T1000 (cell line): ENCODE measurements at places on chromosomes 2 and 18.

DNA sequence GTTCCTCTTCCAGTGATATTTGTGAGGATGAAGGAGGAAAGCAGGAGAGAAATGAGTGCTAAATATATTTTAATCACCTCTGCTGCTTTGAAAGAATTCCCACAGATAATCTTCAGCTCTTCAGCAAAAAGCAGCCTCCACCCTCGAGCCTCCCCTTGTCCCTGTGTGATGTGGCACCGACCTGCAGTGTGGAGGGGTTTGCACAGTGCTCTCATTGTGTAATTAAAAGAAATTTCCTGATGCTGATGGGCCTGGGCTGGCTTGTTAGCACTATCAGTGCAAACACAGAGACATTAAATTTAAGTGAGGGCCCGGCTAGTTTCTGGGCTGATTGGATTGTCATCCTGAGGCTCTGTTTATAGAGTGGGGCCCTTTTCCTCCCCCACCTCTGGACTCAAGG, 53.4 kb downstream of the KIF5C start:
- no peak for DNase-seq

DNA sequence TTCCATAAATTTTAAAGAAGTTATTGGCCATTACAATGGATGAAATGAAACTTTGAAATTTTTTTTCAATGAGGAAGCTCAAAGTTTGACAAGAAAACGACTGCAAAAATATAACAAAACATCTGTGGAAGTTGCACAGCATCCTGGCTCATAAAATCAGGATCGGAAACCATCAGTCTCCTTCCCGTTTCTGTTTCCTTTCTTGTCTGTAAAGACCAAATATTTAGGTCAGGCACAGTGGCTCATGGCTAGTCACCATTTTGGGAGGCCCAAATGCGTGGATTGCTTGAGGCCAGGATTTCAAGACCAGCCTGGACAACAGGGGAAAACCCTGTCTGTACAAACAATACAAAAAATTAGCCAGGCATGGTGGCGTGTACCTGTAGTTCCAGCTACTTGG, 27.6 kb upstream of the SSB start:
- no peak for DNase-seq

DNA sequence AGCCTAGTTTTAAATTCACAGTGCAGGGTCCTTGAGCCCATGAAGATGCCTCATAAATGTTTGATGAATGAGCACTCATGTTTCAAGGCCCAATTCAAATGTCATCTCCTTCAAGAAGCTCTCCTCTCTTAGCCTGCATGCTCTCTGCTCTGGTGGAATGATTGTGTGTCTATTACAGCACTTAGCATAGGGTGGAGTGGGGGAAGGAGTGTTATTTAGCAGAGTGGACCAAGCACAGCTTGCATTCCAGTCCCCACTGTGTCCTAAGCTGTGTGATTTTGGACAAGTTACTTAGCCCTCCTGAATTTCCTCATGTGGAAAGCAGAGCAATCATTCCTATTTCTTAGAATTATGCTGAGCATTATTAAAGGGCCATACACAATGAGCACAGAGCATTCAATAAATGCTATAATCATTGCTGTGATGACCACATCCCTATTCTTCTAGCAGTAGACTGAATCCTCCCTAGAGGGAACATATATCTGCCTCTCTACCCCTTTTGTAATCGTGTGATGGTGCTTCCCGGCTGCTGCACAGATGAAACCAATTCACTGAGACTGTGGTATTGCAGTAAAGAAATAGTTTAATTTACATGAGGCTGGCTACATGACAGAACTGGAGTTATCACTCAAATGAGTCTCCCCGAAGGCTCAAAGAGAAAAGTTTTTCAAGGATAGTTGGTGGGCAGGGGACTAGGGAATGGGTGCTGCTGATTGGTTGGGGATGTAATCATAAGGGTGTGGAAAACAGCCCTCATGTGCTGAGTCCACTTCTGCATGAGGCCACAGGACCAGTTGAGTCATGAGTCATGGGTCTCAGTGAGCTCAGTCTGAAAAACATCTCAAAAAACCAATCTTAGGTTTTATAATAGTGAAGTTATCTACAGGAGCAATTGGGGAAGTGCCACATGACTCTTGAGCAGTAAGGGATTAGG, 173.4 kb upstream of the NDUFV2 start:
- DNase-seq: no peak

DNA sequence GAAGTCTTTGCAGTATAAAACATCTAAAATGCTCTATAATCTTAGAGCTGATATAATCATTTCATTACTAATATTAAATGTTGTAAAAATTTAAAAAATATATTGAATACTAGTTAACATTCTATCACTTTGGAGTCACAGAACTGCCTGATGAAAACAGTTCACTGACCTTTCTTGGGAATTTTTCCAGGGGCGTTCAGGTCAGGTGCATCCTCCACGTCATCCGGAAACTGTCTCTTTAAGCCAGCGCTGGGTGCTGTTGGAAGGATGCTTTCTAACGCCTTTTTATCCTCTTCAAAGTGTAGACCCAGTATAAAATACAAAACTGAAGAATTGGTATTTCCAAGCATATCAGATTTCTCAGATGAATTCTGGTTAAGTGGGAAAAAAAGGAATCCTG, 22.8 kb downstream of the LONRF2 start:
- no peak for DNase-seq

- DNase-seq: no peak
These were observed 54.3 kb upstream of the RMDN2 start for GRCh38 chr2:37870829-37871228.

DNA sequence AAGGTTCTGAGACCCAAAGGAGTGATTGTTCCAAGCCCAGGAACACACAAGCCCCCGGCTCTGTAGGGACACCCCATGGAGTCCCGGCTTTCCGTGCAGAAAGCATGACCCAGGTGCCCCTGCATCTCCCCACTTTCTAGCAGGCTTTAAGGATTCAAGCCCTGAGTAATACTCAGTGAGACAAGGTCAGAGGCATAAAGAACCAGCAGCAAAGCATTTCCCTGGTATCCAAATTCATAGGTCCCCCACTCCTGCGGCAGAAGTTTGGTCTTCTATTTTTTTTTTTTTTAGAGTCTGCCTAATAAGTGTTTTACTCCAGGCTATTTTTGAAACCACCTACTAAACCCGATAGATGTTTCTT, 16.3 kb downstream of the TSHZ1 start:
- DNase-seq: no peak

GRCh38 chr2:43467891-43468290, 127.9 kb downstream of the THADA start:
- no peak for DNase-seq

GRCh38 chr2:85230679-85231467, 96.9 kb downstream of the TGOLN2 start:
- no peak for DNase-seq

DNA sequence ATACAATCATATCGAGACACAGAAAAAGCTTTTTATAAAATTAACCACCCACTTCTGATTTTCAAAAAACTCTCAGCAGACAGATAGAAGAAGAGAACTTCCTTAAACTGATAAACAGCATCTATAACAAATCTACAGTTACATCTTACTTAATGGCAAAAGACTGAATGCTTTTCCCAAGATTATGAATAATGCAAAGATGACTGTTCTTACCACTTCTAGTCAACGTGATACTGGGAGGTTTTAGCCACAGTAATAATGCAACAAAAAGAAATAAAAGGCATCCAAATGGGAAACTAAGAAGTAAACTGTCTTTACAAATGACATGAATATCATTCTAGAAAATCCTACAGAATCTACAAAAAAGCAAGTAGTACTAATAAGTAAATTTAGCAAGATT, 58.0 kb upstream of the TMEM247 start:
- no peak for DNase-seq

- no peak for DNase-seq
These were observed 25.5 kb upstream of the LRRC30 start for GRCh38 chr18:7205346-7205745.

GRCh38 chr2:108927936-108928659, 60.9 kb downstream of the EDAR start:
- peak; percentile 13 for DNase-seq

DNA sequence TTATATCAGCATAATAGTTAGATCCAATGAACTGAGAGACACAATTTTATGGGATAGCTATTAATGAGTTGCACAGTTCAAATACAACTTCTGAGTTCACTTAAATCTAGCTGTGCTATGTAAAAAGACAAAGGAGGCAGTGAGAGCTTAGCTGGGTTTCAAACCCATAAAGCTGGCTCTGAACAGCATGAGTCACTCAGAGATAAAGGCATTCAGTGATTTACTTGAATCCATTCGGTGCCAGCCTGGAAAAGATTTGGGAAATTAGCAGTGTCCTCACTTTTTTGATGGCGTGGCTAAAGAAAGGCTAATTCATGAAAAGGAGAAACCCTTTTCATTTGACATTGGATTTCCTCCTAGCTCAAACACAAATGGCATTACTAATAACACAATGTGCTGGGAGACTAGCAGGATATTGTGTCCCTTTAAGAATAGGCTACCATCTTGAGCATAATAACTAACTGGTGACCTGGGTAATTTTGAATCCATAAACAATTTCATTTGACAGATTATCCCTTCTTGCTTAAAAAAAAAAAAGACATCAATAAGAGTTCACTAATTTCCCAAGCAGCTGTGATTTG, 98.4 kb upstream of the NEUROD1 start:
- DNase-seq: no peak

DNA sequence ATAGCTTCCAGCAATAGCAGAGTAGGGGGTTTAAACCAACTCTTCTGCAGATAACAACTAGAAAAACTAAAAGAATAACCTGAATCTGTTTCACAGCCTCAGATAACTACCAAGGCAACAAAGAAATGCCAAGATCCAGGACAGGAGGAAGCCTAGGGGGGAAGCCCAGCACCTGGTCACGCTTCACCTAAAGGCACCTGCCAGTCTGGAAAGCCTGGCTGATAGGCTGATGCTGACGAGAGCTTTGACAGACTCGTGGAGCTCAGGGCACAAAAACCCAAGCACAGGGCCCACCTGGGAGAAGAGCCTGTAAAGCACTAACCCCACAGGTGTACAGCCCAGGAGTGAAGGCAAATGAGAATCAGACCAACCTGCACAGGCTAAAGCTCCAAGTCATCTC, 22.6 kb downstream of the EIPR1 start:
- DNase-seq: no peak

- DNase-seq: no peak
These were observed 11.0 kb upstream of the NCKAP5 start for GRCh38 chr2:133579274-133579673.

- DNase-seq: no peak
These were observed 416.1 kb downstream of the LPIN1 start for GRCh38 chr2:12162269-12163247.

DNA sequence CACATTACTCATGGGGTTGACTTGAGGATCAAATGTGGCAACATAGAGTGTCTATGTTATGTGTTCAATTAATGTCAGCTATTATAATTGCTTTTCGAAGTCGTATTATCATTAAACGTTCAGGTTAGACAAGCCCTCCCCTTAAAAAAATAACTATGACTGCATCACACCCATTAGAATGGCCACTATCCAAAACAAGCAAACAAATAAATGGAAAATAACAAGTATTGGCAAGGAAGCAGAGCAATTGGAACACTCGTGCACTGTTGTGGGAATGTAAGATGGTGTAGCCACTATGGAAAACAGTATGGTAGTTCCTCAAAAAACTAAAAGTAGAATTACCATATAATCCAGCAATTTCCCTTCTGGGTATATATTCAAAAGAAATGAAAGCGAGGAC, 10.0 kb upstream of the CTIF start:
- no peak for DNase-seq

DNA sequence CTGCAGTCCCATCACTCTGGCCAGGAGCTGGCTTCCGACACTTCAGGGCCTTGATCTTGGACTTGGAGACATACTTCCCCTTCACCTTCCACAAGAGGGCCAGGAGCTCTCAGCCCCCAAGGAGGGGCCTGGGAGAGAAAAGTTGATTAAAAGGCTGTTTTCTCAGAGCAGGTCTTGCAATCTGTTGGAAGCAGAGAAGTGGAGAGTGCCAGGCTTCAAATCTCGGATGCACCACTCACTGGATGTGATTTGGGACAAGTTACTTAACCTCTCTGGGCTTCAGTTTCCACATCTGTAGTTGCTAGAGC, 255.3 kb downstream of the CYP26B1 start:
- DNase-seq: no peak

DNA sequence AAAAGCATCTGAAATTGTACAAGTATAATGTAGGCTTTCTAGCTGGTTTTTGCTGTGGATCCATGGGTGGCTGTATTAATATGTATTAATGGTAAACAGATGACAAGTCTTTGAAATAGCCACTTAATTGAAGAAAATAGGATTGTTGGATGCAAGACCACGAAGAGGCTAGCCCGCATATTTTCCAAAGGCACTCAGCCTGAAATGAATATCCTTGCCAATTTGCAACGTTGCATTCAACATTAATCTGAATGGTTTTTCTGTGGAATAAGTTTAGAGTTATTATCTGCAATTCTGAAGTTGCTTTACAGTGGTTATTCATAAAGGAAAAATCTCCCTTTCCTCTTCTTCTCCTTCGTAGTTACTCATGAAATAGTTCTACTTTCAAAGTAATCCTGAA, 86.2 kb upstream of the SPATS2L start:
- no peak for DNase-seq

DNA sequence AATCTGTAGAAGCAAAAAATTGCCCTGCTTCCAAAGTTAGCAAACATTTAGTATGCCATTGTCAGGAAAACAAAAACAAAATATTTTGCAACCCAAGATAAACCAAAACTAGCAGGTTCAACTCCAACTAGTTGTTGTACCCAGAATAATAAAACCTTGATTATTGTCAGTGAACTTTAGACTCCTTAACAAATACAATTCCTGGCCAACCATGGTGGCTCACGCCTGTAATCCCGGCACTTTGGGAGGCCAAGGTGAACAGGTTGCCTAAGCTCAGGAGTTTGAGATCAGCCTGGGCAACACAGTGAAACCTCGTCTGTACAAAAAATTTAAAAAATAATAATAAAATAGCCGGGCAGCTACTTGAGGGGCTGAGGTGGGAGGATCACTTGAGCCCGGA, 87.5 kb upstream of the MSH2 start:
- no peak for DNase-seq

GRCh38 chr2:48116497-48116896, 210.2 kb upstream of the FBXO11 start:
- DNase-seq: no peak

DNA sequence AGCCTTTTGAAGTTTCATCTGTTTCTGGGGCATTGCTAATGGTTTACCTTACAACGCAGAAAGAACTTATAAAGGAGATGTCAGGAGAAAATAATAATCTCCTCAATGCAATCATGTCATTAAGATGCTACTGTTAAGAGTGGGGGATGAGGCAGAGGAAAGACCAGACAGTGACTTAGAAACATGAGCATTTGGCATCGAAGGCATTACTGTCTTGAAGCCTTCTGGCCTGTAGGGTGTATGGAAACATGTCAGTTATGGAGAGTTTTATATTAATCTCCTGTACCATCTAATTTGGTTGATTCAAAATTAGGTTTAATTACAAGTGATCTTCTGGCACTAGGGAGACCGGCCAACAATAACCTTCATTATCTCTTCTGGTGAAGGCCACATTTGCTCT, 32.5 kb downstream of the CDC42EP3 start:
- no peak for DNase-seq

GRCh38 chr2:190653931-190654330, 5.0 kb downstream of the NAB1 start:
- DNase-seq: no peak
